ENCODE measurements at places on chromosomes 6 and 20. TPM values are rescaled to one million over a fixed set of nuclear protein-coding genes. Genes with fewer than 3 reads are reported as not detected.

ROS1 gene
- total RNA-seq: 151 TPM

EZR gene
- total RNA-seq: 254 TPM

DNA sequence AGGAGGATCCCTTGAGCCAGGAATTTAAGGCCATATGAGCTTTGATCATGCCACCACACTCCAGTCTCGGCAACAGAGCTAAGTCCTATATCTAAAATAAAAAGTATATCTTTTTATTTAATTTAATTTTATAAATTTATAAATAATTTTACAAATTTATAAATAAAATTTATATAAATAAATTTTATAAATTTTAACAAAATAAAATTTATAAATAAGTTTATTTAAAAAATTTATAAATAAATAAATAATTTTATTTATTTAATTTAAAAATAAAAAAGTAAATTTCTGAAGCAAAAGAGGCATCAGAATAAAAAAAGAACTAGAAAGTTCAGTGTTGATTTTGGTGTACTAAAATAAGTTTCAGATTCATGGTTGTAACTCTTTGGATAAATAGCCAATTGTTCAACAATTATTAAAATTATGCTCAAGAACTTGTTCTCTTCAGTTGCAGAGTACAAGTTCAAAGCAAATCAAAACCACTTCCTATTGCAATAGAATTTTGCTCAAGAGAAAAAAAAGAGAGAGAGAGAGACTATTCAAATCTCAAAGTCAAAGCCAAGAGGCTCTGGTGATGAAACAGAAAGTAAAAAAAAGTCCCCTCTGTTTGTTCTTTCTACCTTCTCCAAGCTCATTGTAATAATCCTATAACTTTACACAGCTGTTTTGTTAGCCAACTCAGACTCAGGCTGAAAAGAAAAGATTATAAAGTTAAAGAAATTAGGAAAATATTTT is 547.5 kb upstream of the ADGRB3 start:
- no peak for DNase-seq

- no peak for DNase-seq
Measured at GRCh38 chr6:134723081-134723871, 226.6 kb downstream of the ALDH8A1 start.

DNA sequence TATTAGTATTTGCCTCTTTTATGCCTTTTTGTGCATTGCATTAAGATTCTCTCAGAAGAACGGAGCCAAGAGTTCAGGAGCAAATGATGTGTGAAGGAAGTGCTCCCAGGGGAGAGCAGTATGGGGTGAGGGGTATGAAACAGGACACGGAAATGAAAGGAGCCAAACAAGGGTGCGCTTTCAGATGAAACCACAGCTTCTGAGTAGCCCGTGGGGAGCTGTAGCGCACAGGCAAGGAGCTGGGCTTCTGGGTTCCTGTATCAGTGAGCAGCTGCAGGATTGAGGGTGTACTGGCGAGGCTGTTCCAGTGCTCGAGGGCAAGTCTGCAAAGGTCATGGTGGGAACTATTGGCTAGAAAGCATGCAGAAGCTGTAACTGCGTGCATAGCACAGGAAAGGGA is 25.4 kb downstream of the ANKEF1 start:
- no peak for DNase-seq

DNA sequence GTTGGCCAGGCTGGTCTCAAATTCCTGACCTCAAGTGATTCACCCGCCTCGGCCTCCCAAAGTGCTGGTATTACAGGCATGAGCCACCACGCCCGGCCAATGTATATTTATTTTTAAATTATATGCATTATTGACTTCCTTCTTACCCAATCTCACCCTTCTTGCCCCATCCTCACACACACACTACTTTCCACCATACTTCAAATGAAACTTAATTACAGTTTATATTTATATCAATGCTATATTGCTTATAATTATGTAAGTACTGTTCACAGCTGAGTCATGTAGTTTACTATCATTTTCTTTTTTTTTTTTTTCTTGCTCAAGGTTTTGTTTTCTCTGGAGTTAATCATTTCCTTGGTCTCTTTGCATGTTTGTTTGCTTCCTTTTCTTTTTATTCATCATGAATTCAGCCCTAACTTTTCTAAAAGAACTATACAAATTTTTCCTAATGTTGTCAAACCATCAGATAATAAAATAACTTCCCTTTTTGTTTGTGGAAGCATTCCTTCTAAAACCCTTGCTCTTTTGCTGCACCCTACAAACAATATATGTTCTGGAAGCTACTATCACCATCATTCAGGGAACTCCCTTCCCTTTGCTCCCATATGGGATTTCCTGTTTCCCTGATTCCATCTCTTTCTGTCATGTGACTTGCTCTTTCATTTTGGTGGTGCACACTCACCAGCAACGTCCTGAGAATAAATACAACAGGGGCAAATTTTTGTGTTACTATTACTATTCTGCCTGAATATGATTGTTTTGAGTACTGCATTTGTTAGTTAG is 201.7 kb upstream of the SASH1 start:
- no peak for DNase-seq
